MG63 (cell line): ENCODE measurements at places on chromosomes 1 and 21.

DNA sequence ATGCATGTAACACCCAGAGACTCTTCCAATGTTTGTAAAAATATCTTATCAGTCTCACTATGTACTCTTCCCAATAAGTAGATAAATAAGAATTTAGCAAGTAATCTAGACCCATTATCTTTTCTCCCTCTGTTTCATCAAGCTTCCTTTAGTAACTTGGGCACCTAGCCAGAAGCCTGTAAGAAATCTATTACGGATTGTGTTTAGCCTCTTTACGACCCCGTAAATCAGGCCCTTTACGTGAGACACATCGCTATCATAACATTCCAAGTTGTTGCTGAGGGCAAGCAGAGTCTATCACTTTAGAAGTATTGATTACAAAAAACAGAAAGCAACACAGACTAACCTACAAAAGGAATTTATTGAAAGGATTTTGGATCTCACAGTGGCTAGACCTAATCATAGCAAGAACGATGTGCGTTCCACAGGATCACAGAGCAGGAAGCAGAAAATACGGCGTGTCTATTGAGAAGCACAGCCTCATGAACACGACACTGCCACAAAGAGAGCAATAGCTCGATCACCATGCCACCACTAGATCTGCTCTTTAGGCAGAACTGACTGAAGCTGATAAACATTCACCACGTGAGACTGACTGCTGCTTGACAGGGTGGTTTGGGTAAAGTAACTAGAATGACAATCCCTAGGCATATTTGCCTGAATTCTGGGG lies 922.1 kb downstream of the AMY1C start:
- DNase-seq: no peak

GRCh38 chr1:58773406-58773840 lies 10.4 kb downstream of the JUN start:
- DNase-seq: peak; percentile 84

- peak; percentile 72 for DNase-seq
These were observed 17.2 kb downstream of the DAP3 start for GRCh38 chr1:155706139-155706538.

DNA sequence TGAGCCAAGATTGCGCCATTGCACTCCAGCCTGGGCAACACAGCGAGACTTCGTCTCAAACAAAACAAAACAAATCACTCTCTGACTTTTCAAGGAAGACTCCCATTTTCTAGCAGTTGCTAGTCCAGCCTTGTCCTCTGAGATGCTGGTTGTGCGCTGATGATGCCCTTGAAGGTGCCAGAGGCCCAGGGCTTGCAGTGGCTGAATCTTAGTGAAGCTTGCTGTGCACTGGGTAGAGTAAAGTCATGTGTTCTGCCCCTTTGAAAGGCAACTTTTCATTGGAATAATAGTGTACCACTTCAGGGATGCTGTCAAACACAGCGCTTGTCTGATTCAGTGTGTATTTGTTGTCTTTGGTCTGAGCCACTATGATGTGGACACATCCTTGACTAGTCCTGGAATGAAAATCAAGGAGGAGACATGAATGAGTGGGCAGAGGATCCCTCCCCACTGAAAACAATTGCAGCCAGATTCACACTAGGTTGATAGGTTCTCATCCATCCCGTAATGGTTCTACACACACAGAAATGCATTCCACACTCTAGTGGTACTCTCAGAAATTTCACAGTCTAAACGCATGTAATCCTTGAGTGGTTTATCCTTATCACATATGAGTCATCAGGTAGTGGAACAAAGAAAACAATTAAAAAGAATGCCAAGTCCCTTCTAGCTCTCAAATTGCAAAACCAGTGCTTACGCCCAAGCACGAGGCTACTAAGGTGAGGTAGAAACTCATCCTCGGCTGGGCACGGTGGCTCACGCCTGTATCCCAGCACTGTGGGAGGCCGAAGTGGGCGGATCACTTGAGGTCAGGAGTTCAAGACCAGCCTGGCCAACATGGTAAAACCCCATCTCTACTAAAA lies 17.8 kb upstream of the TDRD10 start:
- no peak for DNase-seq

GRCh38 chr1:241266121-241266520 lies 90.9 kb downstream of the RGS7 start:
- DNase-seq: no peak

GRCh38 chr1:15460708-15461095 lies 4.2 kb downstream of the CELA2A start:
- no peak for DNase-seq

DNA sequence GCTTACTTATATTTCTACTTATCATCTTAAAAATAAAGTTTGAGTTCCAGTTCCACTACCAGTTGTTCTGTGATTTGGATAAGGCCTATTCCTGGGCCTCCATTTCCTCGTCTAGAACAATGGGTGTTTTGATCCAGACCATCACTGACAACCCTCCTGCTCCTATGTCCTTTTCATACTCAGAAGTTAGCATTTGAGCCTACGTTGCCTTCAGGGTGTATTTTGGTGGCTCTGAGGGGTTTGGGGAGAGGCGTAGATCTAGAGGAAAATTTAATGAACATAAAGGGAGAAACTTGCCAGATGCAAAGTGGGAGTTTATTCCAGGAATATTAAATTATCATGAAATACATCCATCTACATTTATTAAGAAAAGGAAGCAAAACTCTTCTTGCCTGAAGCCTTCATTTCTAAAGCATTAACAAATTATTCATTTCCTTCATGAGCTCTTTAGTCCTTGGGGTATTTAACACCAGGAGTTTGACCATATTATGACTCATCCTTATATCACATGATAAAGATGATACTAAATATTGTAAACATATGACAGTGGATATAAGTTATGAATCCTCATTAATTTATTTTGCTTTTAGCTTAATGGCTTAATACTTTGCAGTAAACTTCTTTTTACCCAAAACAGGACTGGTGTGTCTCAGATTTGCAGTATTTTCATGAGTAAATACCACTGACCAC lies 47.2 kb upstream of the SYT14 start:
- DNase-seq: no peak

DNA sequence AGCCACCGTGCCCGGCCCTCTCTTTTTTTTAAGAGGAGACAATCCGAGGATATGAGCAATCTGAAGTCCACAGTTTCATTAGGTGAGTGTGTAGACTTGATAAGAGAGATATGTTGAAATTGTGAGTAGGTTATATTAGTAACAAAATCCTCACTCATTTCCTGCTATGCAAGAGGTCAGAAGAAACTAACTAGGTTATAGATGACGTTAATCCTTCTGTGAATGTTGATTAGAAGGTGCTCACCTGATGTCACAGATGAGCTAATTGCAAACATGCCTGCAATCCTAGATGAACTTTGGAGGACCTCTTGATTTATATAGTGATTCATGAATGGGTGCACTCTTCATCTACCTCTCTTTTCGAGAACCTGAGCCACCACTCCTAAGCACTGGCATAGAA lies 29.3 kb downstream of the NTMT2 start:
- DNase-seq: no peak

DNA sequence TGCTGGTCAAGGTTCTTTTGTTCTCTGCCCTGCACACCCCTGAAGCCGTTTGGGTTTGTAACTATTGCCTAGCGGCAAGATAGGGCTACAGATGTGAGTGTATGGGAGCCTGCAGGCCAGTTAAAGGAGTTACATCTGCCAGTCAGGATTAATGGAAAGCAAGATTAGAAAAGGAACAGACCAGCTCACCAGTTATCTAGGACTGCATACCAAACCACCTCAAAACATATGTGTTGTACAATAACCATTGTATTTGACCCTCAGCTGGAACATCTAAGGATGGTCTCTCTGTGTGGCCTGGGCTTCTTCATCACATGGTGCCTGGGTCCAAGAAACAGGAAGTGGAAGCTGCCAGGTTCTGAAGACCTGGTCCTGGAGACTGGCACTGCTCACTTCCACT lies 52.5 kb upstream of the FBXO28 start:
- no peak for DNase-seq

DNA sequence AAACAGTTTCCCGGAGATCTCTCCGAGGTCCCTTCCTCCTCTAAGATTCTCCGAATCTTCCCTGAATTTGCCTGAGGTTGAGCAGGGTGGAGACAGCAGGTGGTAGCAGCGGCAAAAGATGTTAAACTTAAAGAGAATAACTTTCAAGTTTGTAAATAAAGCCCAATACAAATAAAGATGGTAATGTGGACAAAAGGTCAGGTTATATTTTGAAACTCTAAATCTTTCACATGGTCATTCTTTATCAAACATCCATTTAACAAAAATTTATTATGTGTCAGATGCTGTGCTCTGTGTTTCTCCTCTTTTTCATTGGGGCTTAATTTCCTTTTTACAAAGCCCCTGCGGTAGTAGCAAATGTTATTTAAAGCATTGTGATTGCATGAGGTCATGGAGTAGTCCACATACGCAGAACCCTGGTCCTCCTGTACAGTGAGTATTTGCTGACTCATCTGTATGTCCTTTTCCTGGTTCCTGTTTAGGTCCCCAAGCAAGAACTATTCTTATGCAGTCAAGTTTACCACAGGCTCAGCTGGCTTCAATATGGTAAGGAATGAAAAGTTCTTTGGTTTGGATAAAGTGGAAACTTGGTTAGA lies 119.2 kb downstream of the ITSN1 start:
- DNase-seq: peak; percentile 47

- no peak for DNase-seq
These were observed 339.0 kb downstream of the PTPRU start for GRCh38 chr1:29575277-29575676.

GRCh38 chr21:46661211-46661625 lies 25.7 kb downstream of the PRMT2 start:
- DNase-seq: peak; percentile 73

GRCh38 chr1:10438677-10439163 lies 8.5 kb downstream of the CENPS start:
- no peak for DNase-seq

DNA sequence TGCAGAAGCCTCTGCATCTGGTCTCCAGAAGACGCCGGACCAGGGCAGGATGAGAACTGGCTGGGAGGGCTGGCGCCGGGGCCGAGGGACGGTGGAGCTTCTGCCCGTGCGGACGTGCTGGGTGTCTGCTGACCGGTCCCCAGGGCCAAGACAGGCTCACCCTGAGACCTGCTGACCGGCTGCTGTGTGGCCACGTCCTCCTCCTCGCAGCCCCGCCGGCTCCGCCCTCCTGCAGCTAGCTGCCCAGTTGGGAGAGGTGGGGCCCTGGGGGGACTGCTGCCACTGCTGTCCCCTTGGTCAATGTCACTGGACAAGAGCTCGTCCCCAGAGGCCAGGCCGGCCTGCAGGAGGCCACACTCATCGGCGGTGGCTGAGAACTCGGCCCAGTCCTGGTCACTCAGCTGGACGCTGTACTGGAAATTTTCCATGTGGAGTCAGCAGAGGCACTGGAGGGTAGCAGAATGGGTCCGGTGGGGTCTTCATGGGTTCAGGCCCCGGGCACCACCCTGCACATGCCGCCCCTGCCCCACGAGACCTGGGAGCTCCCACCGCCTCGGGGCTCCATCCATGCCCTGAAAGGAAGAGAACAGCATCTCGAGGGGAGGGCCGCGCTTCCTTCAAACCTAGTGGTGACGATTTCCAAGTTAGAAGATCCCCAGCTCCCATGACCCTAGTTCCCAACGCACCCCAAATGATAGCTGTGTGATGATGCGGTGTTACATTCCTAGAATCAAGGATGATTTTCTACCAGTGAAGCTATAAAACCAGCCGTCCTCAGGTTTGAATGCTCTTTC lies 1.1 kb downstream of the PERM1 start:
- DNase-seq: no peak

DNA sequence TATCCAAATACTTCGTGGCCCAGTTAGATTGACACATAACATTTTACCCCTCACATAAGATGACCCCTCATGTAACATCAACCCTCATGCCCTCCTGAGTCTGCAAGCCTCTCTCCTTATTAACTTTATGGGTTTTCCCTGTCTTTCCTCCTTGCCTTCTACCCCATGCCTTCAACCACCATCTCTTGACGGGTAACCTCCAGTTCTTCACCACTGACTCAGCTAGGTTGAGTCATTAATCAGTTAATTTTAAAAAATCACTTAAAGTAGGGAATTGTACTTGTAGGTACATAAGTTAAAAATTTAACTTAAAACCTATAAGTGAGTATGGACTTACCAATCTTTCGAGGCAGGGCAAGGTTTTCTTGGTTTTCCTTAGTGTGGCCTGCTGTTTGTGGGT lies 330.7 kb downstream of the CAMTA1 start:
- DNase-seq: no peak

- DNase-seq: no peak
These were observed 13.5 kb downstream of the GREM2 start for GRCh38 chr1:240598216-240599001.

GRCh38 chr1:67645495-67646144 lies 39.4 kb upstream of the GADD45A start:
- peak; percentile 52 for DNase-seq

- DNase-seq: peak; percentile 44
These were observed 837 bp downstream of the FOXD3 start for GRCh38 chr1:63322944-63323864.

- no peak for DNase-seq
These were observed 50.3 kb upstream of the MAP10 start for GRCh38 chr1:232754930-232755329.

GRCh38 chr1:212702672-212703071 lies 3.0 kb upstream of the BATF3 start:
- no peak for DNase-seq

DNA sequence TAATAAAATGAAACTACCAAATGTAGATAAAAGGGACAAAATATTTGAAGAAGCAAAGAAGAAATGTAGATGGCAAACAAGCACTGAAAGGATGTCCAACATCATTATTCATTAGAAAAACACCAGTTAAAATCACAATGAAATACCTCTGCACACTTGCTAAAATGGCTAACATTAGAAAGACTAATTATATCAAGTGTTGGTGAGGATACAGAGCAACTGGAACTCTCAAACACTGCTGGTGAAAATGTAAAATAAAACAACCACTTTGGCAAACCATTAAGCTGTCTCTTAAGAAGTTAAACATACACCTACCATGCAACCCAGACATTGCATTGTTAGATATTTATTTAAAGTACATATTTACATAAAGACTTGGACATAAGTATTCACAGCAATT lies 138.6 kb upstream of the FGGY start:
- no peak for DNase-seq

DNA sequence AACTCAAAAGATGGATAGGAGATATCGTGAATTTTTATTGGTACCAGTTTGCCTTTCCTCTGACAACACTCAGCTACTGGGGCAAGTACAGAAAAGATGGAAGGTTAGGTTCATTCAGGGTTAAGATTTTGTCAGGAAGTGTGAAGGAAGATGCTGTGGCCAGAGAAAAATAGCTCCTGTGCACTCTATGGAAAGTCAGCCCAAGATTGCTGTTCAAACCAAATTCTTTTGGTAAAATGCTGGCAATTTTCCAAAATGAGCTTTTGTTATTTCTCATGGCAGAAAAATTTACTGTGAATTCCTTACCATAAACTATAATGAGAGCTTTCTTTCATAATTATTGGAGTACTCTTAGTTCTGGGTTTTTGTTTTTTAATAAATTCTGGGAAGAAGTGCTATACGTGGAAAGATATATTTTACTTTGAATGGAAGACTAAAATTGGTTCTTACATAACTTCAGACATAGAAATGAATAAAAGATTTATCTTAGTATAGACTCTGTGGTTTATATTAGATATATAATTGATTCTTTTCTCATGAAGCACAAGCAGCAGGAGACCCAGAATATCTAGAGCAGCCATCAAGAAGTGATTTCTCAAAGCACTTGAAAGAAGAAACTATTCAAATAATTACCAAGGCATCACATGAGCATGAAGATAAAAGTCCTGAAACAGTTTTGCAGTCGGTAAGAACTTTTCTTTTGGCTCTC lies 112.2 kb downstream of the USP25 start:
- DNase-seq: peak; percentile 25
